ENCODE measurements at places on chromosomes 5 and 9.

DNA sequence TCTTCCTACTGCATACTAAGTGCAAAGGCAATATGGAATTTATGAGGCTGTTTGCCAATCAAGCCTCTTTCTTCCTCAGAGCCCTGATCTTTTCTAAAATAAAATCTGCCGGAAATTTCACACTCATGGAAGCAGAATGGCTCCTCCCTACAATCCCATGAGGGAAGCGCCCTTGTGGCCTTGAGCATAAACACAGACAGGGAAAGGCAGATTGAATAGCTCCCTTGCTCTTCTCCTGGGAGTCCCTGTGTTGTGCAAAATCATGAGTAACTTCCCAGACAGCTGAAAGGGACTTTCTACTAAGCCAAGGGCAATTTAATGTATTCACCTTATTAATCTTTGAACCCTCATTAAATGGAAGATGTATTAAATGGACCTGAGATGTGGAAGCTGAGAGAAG, 226.1 kb upstream of the PIK3R1 start:
- no peak for DNase-seq

DNA sequence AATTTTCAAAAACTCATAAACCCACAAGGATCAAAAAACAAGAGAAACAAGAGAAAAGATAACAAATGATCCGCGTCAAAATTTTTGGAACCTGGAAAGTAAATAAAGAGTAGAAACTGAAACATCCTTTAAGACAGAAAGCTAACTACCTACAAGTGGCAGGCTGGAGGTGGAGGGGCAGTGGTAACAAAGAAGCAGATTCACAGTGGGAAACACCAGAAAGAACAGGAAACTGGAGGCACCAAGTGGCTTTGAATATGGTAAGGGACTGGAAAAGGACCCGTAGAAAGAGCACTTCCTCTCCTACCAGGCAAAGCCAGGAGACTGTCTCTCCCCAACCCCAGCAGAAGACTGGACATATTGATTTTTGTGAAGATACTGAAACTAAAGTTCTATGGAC, 100.6 kb upstream of the TARS1 start:
- DNase-seq = no peak

DNA sequence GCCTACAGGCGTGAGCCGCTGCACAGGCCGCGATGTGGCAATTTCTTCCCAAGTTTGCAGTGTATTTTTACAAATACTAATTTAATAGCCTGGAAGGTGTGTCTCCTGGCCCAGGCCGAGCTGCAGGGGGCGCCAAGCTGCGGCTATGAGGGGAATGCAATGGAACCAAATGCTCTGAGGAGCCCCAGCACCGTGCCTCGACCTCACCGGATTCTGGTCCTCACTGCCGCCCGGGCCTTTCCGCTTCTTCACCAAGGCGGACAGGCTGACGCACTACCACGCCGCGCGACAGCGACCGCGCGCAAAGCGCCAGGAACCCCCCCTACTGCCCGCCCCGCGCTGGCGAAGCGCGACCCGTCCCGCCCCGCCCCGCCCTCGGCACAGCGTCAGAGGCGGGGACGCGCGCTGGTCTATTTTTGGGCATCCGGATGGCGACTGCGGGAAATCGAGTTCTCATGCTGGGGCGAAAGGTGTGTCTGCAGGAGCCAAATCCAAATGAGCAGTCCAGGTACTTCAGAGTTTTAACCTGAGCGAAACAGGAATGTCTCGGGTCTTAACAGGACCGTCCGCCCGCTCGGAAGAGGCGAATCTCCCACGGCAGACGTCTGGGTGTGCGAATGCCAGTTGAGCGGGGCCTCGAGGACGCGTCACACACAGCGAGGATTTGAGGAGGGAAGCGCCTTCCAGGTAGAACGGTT, 31.7 kb upstream of the PRXL2C start:
- peak; percentile 69 for DNase-seq

DNA sequence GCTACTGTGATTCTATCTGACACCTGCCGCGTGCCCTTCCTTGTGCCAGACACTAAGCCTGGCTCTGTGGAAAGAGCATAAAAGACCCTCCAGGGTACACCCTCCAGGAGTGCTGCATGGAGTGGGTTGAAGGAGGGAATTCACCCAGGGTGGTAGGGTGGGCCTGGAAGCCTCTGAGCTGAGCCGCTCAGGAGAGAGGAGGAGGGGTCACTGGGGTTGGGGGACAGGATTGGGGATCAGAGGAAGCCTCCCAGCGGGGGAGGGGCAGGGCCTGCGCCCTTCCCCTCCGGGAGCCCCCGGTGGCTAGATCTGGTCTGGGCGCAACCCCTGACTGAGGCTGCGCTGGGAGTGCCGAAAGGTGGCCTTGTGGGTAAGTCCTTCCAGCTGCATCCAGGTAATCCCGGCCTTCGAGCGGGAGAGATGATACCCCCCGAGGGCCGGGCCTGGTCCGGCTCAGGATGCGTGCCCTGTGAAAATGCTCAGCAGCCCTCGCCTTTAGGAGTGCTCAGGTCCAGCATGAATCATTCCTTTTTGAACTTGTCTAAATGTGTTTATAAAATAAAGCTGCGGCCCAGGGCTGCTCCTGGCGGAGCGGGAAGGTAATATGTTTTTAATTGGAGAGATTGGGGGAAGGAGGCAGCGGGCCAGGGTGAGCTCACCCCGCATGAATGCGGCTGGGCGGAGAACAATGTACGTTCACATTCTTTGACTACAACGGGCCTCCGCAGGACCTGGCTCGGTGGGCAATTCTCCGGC, 118.1 kb upstream of the SMIM23 start:
- no peak for DNase-seq

GRCh38 chr5:93704996-93705395, 36.4 kb downstream of the POU5F2 start:
- DNase-seq = no peak

Data from NCI-H510A treated with DMSO at 0.1 percent for 48 hours (cell line).